Astrocyte of the hippocampus (primary cell): ENCODE measurements at places on chromosomes 6 and 20.
A peak's percentile ranks its signal among the peaks of the same experiment; 100 is the strongest.

GRCh38 chr6:41756354-41756753 lies 9.2 kb upstream of the PGC start:
- DNase-seq = no peak

DNA sequence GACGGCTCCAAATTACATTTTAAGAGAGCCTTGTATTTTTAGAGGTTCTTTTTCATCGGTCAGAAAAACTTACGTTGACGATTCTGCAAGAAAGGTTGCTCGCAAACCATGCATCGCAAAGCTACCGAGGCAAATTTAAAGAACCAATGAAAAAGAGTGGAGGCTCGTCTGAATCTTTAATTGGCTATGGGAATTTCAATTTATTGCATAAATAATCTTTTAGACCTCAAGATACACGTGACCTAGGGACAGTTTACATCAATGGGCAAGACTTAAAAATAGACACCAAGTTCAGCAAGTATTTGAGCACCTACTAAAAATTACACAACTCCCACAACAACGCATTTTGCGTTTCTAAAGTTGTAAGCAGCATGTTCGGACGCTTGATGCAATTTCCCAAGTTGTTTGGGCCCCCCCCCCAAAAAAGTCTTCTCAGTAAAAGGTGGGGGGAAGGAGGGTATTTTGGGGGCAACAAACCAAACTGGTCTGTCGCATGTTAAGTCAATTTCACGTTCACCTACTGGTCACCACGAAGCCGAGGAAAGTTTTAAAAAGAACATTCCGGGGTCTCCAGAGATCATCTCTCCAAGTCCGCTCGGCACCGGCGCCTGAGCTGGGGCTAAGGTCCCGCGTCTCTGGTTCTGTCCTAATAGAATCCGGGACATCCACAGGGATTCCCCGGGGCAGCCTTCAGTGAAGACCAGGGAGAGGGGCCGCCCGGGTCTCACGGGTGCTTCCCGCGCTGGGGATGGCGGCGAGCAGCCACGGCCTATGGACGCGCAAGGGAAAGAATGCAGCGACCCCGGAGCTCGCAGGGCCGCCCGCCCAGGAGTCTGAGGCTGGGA lies 851 bp downstream of the SNX5 start:
- peak; percentile 31 for DNase-seq

GRCh38 chr6:15947923-15948322 lies 181.0 kb upstream of the MYLIP start:
- DNase-seq = no peak

DNA sequence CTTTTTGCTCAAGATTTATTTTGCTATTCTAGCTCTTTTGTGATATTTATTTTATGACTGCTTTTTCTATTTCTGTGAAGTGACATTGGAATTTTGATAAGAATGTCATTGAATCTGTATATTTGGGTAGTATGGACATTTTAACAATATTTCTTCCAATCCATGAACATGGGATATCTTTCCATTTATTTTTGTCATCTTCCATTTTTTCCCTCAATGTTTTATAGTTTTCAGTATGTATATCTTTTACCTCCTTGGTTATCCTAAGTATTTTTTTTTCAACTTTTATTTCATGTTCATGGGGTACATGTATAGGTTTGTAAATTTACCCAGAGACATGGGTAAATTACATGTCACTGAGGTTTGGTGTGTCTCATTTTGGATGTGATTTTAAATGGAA lies 74.1 kb upstream of the PREP start:
- no peak for DNase-seq

DNA sequence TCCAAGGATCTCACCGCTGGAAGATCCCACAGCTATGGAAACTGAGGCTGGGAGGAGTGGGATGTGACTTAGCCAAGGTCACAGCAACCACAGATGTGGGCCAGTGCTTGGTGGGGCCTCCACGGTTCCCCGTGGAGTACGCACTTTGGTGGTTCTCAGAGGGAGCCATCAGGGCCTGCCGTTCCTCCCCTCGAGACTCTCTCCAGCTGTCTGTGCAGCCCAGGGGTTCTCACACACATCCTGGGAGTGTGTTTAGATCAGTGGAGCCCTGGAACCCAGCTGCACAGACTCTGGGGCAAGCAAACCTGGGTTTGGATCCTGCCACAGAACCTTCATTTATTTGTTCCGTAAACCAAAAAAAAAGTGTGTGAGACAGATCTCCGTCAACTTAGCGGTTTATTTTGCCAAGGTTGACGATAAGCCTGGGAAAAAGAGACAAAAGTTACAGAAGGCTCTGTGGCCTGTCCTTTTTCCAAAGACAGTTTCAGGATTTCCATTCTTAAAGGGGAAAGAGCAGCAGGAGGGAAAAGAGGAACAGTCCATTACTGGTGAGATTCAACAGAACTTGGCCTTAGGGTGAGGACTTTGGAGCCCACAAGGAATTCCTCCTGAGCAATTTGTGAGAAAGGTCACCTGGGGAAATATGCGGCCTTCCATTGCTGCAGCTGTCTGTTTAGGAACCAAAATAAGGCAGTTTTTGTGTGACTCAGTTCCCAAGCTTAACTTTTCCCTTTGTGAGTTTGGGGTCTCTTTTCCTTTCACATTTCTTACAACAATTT lies 13.6 kb upstream of the MYMX start:
- no peak for DNase-seq

- peak; percentile 48 for DNase-seq
These were observed 521.6 kb downstream of the CD83 start for GRCh38 chr6:14638906-14639761.

DNA sequence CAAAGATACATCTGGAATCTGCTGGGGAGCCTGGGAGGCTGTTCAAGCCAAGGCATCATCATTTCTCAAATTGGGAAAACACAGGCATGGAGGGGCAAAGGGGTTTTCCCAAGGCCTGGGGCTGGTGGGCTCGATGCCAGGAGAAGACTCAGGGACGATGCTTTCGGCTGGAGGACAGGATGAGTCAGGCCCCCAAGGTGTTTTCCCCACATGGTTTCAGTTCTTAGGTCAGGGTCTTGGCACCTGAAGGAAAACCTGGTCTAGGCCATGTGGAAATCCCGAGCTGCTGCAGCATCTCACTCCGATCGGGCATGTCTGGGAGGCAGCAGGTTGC lies 348.1 kb downstream of the CDC5L start:
- DNase-seq = peak; percentile 55
